ENCODE measurements at places on chromosomes 12 and 14. TPM values are rescaled to one million over a fixed set of nuclear protein-coding genes. Genes with fewer than 3 reads are reported as not detected.

HCAR3 gene
- not detected for total RNA-seq

DNA sequence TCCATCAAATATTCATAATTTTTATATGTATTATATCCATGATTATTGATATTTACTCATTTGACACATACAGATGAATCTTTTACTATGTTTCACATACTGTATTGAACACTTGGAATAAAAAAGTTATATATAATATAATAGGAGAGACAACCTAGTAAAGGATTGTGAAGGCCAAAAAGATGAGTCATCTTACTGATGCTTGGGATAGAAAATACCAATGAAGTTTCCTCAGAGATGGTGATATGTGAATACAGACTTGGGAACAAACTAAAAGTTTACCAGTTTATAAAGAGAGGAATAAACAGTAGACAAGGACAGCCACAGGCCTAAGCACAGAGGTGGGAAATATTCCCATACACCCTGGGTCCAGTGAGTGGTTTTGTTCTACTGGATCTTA, 743.9 kb upstream of the FLRT2 start:
- H3K27ac ChIP-seq = no peak overlapping the region
- no peaks in the 10 kb centered on the region for H3K36me3 ChIP-seq
- no peak overlapping the region for H3K4me3 ChIP-seq

OXA1L gene
- 148 TPM for total RNA-seq

DNA sequence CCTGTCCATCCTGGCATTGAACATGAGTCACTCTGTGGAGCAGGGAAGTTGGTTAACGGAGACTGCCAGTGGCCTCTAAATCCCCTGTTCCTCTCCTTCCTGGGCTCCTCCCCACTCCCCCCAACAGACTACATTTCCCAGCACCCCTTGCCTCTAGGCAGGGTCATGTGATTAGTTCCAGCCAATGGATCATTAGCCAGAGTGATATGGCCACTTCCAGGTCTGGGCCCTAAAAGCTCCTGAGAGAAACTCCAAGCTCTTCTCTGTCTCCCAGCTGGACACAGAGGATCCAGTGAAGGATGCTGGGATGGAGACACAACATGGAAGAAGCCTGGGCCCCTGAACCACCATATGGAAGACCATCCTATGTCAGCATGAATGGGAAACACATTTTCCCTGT, 54.4 kb upstream of the RFLNA start:
- H3K27me3 ChIP-seq = no peaks in the 10 kb centered on the region
- H3K4me3 ChIP-seq = no peak overlapping the region
- no peak for DNase-seq
- no peaks in the 10 kb centered on the region for H3K4me1 ChIP-seq
- no peaks in the 10 kb centered on the region for H3K36me3 ChIP-seq

GRCh38 chr14:31051023-31051422, 24.8 kb upstream of the STRN3 start:
- no peaks in the 10 kb centered on the region for H3K4me1 ChIP-seq
- no peak overlapping the region for H3K4me3 ChIP-seq
- no peaks in the 10 kb centered on the region for H3K27me3 ChIP-seq
- H3K36me3 ChIP-seq = no peaks in the 10 kb centered on the region
- H3K27ac ChIP-seq = no peak overlapping the region
- no peak for DNase-seq

BBOF1 gene
- 1.2 TPM for total RNA-seq

DNA sequence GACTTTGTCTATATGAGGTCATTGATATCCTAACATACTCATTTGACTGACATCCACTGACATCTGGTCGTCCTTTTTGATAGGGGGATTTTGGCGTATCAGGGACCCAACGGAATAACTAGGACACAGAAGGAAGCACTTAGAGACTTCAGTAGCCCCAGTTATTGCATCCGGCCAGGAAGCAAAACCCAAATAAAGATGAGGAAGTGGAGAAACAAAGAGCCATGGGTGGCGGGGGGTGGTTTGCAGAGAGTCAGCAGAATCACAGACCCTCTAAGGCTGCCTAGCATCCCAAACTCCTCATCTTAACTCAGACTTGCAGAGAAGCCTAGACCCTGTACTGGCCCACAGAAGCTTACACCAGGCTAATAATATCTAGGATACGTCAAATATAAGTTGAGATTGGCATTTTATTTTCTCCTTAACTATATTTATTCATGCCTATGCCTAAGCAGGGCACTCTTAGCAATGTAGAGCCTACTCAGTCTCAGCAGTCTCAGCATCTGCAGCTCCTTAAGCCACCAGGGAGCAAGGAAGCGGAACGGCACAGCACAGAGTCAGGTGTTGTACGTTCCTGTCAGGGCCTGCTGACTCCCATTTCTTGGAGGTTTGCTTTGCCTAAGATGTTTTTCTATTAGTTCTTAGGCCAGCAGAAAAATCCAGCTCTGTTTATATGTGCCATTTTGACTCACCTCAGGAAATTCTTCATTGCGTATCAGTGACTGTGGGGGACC, 45.1 kb downstream of the KCNA1 start:
- H3K27me3 ChIP-seq = no peaks in the 10 kb centered on the region
- no peak for DNase-seq
- H3K36me3 ChIP-seq = no peaks in the 10 kb centered on the region
- no peak overlapping the region for H3K4me3 ChIP-seq
- no peaks in the 10 kb centered on the region for H3K4me1 ChIP-seq

ADAMTS20 gene
- total RNA-seq = not detected

GRCh38 chr14:66330228-66330627, 155.9 kb upstream of the CCDC196 start:
- no peak overlapping the region for H3K4me3 ChIP-seq
- H3K4me1 ChIP-seq = no peaks in the 10 kb centered on the region
- no peak overlapping the region for H3K27ac ChIP-seq
- H3K27me3 ChIP-seq = no peaks in the 10 kb centered on the region

GRCh38 chr12:4137441-4137840, 136.1 kb upstream of the CCND2 start:
- no peak overlapping the region for H3K27ac ChIP-seq
- no peak for DNase-seq
- H3K4me3 ChIP-seq = no peak overlapping the region
- no peaks in the 10 kb centered on the region for H3K27me3 ChIP-seq

SAMD4A gene
- 0.73 TPM for total RNA-seq

- H3K36me3 ChIP-seq = no peaks in the 10 kb centered on the region
- H3K27me3 ChIP-seq = no peaks in the 10 kb centered on the region
- peaks cover 6% of the 10 kb centered on the region for H3K4me1 ChIP-seq
- DNase-seq = peak; percentile 27
Measured at GRCh38 chr12:122399592-122400373, 22.7 kb downstream of the CLIP1 start.

DNA sequence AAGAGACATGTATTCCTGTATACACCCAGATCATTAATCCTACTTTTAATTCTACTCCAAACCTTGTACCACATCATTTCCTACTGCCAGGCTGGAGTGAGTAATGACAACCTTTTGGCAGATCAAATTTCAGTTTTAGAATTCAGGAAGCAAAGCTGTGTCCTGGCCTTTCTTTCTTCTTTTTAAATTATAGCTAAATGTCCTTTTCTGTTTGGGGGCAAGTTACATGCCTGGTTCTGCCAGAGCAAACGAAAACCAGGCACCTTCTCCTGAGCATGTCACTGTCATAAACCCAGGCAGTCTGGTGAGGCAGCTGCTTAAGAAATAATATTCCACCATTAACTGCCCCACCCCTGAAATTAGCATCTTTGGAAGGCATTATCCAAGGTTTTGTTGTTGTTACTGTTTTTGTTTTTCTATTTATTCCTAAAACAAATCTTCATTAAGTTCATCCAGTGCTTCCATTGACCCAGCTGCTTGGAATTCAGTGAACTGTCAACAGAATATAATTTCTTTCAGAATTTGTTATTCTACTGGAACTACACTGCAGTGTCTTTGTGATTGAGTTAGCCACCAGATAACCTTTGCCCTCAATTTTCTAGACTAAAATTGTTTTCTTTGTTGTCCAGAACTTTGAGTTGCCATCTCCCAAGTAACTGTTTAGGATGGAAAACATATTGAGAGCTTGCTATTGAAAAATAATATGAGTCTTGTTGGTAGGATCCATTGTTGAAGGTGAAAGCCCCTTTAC, 33.2 kb downstream of the SAMD4A start:
- no peaks in the 10 kb centered on the region for H3K27me3 ChIP-seq
- H3K36me3 ChIP-seq = no peaks in the 10 kb centered on the region
- DNase-seq = no peak
- no peak overlapping the region for H3K4me3 ChIP-seq

EML5 gene
- total RNA-seq = 3.3 TPM

PTPRR gene
- not detected for total RNA-seq

DNA sequence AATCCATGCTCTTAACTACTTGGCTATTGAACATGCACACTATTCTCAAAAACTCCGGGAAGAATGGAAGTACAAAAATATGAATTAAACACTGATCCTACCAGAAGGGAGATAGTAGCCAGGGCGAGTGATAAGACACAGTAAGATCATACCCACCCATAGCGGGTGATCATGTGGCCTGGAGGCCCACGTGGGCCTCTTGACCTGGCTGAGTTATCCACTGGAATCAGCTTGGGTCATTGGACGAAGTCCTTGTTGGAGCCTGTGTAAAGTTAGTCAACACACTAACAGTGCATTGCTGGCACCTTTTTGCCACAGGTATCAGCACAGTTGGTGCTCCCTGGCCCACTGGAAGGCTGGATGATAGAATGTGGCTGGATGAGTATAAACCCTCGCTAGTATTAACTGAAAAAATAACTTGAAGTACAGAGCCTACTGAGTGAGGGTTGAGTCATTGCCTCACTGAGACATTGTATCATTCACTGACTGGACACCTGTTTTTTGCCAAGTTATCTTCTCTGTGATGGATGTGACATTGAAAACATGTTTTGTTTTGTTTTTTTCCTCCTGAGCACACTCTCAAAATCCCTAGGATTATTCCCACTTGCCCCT, 149.2 kb upstream of the FUT8 start:
- no peak overlapping the region for H3K27ac ChIP-seq
- no peaks in the 10 kb centered on the region for H3K4me1 ChIP-seq

MSI1 gene
- total RNA-seq = not detected

Data from naive thymus-derived CD4-positive, alpha-beta T cell (primary cell).